Esophagus squamous epithelium (tissue), 5 donors: ENCODE measurements at places on chromosomes 12 and 14.

- DNase-seq = no peak
Measured at GRCh38 chr12:66594688-66595087, 84.2 kb downstream of the GRIP1 start.

- DNase-seq = no peak
Measured at GRCh38 chr12:53059434-53060063, 9.7 kb downstream of the TNS2 start.

GRCh38 chr12:41683023-41683422, 461.7 kb downstream of the GXYLT1 start:
- DNase-seq = no peak

DNA sequence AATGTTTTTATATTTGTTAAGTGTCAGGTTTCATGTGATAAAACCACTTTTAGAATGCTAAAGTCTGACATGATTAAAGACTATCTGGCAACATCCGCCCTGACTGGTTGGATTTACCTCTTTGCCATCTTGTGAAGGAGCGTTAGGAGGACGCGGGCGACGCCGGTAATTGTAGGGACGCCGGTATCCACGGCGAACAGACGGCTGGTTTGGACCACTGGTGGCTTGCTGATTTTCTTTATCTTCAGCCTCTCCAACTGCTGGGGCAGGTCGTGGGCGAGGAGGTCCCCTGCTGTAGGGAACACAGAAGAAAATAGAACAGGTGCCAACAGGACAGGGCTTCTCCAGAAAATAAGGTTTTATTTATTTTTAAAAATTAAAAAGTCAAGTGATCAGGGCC, 21.3 kb downstream of the YBX3 start:
- DNase-seq = no peak

GRCh38 chr12:99767809-99768208, 120.3 kb downstream of the GARIN6 start:
- no peak for DNase-seq

GRCh38 chr12:99704458-99704857, 56.9 kb downstream of the GARIN6 start:
- no peak for DNase-seq

DNA sequence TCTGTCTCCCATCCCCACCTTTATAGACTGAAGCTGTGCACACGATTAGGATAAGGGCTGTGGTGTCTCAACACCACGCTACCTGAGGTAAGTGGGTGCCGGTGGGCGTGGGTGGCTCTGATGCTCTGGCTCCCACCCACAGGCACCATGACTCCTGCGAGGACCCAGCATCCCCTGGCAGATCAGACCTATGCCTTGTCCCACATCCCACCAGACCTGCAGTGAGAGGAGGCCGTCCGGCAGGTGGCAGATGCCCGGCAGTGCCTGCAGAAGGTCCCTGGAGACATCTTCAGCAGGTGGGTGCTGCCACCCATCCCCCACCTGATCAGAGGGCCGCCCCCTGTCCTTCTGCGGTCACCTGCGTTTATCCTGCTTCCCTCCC, 104.4 kb upstream of the PRB2 start:
- DNase-seq = no peak

GRCh38 chr14:96581902-96582301, 79.7 kb downstream of the PAPOLA start:
- DNase-seq = no peak

DNA sequence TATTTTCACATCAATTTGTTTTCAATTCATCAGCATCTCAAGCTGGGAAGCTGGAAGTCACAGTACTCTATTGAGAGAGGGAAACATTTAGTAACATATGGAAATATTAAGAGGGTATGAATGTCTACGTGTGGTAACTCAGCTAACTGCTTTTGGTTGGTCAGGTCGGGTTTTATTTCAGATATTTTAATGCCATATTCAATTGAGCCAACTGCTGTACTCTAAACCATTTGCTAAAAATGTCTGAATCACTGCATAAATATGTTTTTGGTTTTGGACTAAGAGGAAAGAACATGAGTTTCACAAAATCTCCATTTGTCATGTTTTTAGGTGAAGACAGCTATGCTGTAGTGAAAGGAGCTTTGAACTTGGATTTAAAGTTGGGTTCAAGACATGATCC, 18.9 kb upstream of the PPFIBP1 start:
- DNase-seq = no peak

- DNase-seq = no peak
Measured at GRCh38 chr12:90274407-90274806, 565.8 kb upstream of the ATP2B1 start.

DNA sequence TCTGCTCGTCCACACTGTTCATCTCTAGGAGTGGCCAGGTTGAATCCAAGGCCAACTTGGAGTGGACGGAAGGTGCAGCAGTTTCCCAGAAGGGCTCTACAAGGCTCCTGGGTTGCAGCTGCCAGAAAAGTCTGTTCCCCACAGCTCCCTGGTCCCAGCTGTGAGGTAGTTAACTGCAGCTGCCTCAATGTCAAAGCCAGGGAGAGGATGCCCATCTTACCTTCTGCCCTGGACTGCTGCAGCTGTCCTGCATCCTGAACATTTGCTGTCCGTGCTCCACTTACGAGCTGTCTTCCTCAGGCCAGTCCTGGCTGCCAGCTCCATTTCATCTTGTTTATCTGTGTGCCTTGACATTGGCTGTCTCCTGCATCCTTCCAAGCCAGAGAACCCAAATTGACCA, 227.3 kb downstream of the SLC41A2 start:
- no peak for DNase-seq

- no peak for DNase-seq
Measured at GRCh38 chr12:122072031-122072970, 6.3 kb upstream of the MLXIP start.

- DNase-seq = no peak
Measured at GRCh38 chr12:131104463-131105350, 151.0 kb downstream of the ADGRD1 start.
